ENCODE measurements at places on chromosomes 4 and X. TPM values are rescaled to one million over a fixed set of nuclear protein-coding genes. Genes with fewer than 3 reads are reported as not detected.

The GPR82 gene
- not detected for total RNA-seq

The CT55 gene
- total RNA-seq, result not detected

The CXCL11 gene
- 0.21 TPM for total RNA-seq

The RPS3A gene
- total RNA-seq, result 1,770 TPM

The DDX53 gene
- total RNA-seq, result not detected

The PPARGC1A gene
- total RNA-seq, result 0.12 TPM

The CDKL2 gene
- total RNA-seq, result 0.63 TPM
